ENCODE measurements at places on chromosomes 3 and 15. TPM values are rescaled to one million over a fixed set of nuclear protein-coding genes. Genes with fewer than 3 reads are reported as not detected.

GRCh38 chr3:73624017-73624820, 522 bp downstream of the PDZRN3 start:
- H3K27me3 ChIP-seq = no peaks in the 10 kb centered on the region
- peak overlapping the region; percentile 76 for H3K4me3 ChIP-seq
- H3K27ac ChIP-seq = peak overlapping the region; percentile 85
- DNase-seq = peak; percentile 66

Gene GRAMD2A
- total RNA-seq = 0.35 TPM

Gene DPPA2
- total RNA-seq = not detected

Gene KLF15
- 40.0 TPM for total RNA-seq

GRCh38 chr15:98160236-98160635, 199.7 kb downstream of the ARRDC4 start:
- H3K27ac ChIP-seq = no peak overlapping the region
- no peaks in the 10 kb centered on the region for H3K4me1 ChIP-seq
- no peak overlapping the region for H3K4me3 ChIP-seq
- no peaks in the 10 kb centered on the region for H3K36me3 ChIP-seq

DNA sequence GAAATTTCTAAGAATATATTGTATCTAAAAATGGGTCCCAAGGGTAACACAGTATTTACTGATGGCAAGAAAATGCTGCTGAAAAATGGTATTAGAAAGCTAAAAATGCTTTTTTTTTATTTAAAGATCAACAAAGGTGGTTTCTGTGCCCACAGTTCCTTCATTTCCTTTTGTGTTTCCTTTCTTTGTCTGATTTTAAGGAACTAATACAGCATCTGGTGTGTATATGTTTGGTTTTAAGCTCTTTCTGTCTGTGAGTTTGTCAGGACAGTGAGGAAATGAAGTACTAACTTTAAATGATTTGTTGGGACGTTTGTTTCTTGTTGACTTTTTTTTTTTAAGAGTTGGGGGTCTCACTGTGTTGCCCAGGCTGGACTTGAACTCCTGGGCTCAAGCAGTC, 38.2 kb downstream of the RASA2 start:
- no peaks in the 10 kb centered on the region for H3K36me3 ChIP-seq
- no peaks in the 10 kb centered on the region for H3K4me1 ChIP-seq
- no peaks in the 10 kb centered on the region for H3K27me3 ChIP-seq
- no peak overlapping the region for H3K27ac ChIP-seq
- DNase-seq = no peak
- H3K4me3 ChIP-seq = no peak overlapping the region

- H3K36me3 ChIP-seq = no peaks in the 10 kb centered on the region
- H3K4me1 ChIP-seq = no peaks in the 10 kb centered on the region
- no peak for DNase-seq
- no peak overlapping the region for H3K27ac ChIP-seq
- H3K27me3 ChIP-seq = no peaks in the 10 kb centered on the region
Observed at GRCh38 chr3:69409831-69410230, 23.9 kb upstream of the FRMD4B start.

Gene AHSG
- total RNA-seq = not detected

DNA sequence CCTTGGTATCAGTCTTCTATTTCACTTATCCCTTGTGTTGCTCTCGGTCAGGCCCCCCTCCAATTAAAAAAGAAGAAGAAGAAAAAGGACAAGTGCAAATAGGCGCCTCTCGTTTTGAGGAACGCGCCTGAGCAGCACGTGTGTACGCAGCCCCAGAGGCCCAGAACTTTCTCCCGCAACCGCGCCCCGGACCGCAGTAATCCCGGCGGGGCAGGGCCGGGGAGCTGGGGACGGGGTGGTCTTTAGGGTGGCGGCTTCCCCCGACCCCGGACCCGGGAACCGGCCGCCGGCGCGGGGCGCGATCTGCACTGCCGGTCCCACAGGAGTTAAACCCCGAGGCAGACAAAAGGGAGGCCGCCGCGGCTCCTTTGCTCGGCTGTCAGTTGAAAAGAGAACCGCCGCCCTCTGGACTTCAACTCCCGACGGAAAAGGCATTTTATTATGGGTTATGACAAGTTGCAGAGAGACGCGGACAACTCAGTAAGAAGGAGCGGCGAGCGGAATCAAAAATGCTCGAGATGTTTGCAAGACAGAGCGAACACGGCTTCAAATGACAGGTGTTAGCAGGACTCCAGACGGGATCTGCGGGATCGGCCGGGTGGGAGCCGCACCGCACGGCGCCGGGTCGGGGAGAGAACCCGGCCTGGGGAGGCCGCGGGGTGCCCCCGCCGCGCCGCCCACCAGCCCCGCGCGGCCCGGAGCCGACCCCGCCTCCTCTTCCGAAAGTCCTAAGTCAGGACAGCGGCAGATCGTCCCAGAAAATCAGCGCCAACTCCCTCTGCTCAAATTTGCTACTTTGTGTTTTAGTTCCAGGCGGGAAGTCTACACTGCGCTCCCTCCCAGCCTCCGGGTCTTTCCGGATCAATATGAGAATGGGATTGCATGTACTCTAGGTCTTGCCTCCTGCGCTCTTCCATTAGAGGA, 79.0 kb downstream of the NR2F2 start:
- peak overlapping the region; percentile 17 for H3K4me3 ChIP-seq
- no peak for DNase-seq
- H3K36me3 ChIP-seq = no peaks in the 10 kb centered on the region

- H3K4me1 ChIP-seq = peaks cover 18% of the 10 kb centered on the region
- DNase-seq = no peak
- no peak overlapping the region for H3K4me3 ChIP-seq
- H3K27me3 ChIP-seq = no peaks in the 10 kb centered on the region
- peak overlapping the region; percentile 60 for H3K27ac ChIP-seq
- no peaks in the 10 kb centered on the region for H3K36me3 ChIP-seq
Observed at GRCh38 chr3:4340411-4341335, 37.5 kb downstream of the SETMAR start.

Gene P4HTM
- total RNA-seq = 46.5 TPM

DNA sequence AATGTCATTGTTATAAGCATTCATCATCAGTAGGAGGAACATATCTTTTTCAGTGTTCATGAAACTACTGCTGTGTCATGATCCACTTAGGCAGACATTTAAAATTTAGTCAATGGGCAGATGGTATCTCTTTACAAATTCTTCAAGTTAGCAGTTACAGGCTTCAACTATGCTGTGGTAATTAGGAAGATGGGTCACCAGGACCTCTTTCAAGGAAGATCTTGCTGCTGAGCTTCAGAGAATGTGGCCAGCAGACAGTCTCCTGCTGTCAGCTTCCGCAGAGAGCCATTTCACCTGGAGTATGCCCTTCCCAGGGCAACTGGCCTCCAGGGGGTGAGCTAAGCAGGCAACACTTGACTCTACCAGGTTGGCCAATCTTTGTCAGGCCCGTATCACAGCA, 19.4 kb downstream of the IFT57 start:
- no peak overlapping the region for H3K27ac ChIP-seq
- no peak for DNase-seq
- no peaks in the 10 kb centered on the region for H3K36me3 ChIP-seq
- H3K4me1 ChIP-seq = no peaks in the 10 kb centered on the region
- no peaks in the 10 kb centered on the region for H3K27me3 ChIP-seq
- no peak overlapping the region for H3K4me3 ChIP-seq

- H3K27me3 ChIP-seq = no peaks in the 10 kb centered on the region
- H3K27ac ChIP-seq = no peak overlapping the region
- no peak overlapping the region for H3K4me3 ChIP-seq
- no peak for DNase-seq
Observed at GRCh38 chr3:147368561-147369221, 37.7 kb downstream of the ZIC4 start.

Gene MEF2A
- total RNA-seq = 59.9 TPM

DNA sequence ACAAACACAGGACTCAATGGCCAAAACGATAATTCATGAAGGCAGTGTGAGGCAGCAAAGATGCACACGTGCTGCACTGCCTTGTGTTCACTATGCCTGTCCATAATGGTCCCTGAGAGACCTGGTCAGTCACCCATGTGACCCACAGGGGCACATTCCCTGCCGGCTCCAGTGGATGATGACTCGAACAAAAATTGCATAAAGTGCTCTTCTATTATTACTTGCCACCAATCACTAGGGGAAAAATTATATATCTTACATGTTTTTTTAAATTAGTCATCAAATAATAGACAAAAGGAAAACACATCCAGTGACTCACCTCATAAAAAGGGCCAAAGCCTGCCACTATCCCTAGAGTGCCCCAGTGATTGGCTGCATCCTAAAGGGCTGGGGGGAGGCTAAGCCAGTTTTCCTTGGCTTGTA, 47.5 kb downstream of the UBP1 start:
- DNase-seq = no peak
- no peaks in the 10 kb centered on the region for H3K4me1 ChIP-seq
- no peaks in the 10 kb centered on the region for H3K36me3 ChIP-seq
- H3K27ac ChIP-seq = no peak overlapping the region

DNA sequence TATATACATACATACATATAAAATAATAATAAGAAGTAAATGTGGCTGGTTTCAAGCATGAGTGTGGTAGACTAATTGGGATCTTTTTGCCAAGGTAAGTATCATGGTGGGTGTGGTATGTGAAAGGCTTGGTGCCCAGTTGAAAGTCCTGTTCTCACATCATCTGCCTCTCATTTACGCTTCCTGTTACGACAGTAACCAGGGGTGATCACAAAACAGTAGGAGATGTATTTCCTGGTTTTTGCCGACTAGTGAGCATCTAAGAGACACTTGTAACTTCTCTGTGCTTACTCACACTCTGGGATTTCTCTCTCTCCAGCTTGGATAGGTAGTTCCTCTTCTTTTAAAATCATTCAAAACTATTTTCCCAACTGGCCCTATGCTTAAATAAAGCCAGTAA, 1028.3 kb upstream of the NR2F2 start:
- DNase-seq = no peak
- no peaks in the 10 kb centered on the region for H3K36me3 ChIP-seq
- H3K27ac ChIP-seq = no peak overlapping the region
- H3K4me3 ChIP-seq = no peak overlapping the region
- peaks cover 8% of the 10 kb centered on the region for H3K4me1 ChIP-seq

GRCh38 chr3:129571605-129572547, 28.9 kb downstream of the H1-8 start:
- H3K4me1 ChIP-seq = peaks cover 8% of the 10 kb centered on the region
- no peak overlapping the region for H3K27ac ChIP-seq
- no peaks in the 10 kb centered on the region for H3K27me3 ChIP-seq
- no peak for DNase-seq

DNA sequence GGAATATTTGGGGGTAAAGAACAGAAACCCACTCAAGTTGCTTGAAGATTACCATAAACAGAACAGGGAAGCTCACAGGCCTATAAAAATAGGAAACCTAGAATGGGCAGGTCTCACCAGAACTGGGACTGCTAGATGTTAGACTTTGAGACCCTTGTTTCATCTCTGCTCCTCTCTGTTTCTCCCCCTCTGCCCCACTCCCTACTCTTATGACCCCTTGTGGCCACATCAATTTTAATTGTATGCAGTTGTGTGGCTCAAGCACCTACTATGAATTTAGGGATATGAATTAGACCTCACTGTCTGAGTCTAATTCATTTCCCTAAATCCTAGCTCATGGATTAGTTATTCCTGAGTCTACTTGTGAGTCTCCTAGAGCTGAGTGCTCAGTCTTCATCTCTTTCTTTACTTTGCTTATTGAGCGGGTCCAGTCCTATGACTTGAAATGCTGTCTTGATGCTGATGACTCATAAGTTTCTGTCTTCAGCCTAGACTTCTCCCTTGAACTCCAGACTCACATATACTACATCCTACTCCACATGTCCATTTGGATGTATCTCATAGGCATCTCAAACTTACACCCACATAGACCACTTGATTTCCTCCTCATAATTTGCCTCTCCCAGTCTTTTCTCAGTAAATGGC, 78.7 kb downstream of the ITPR1 start:
- no peak for DNase-seq
- H3K4me1 ChIP-seq = peaks cover 12% of the 10 kb centered on the region
- H3K4me3 ChIP-seq = no peak overlapping the region
- no peaks in the 10 kb centered on the region for H3K36me3 ChIP-seq

DNA sequence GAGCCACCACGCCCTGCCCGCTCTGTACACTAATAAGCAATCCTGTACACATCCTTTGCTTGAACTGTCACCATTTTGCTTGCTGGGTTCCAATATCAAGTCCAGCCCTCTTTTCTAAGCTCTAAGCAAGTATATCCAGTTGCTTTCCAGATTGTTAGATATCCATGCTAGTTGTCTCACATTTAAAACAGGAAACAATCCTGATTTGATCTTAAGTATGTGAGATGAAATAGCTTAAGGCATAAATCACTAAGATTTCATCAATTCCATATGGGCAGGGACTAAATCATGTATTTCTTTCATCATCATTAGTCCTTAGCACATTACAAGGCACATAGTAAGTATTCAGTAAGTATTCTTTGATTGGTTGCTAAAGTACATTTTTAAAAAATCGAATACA, 16.2 kb downstream of the ATP11B start:
- H3K36me3 ChIP-seq = no peaks in the 10 kb centered on the region
- no peak for DNase-seq
- no peak overlapping the region for H3K27ac ChIP-seq
- H3K4me1 ChIP-seq = no peaks in the 10 kb centered on the region
- no peaks in the 10 kb centered on the region for H3K27me3 ChIP-seq

- no peaks in the 10 kb centered on the region for H3K27me3 ChIP-seq
- H3K4me1 ChIP-seq = no peaks in the 10 kb centered on the region
- H3K27ac ChIP-seq = no peak overlapping the region
- H3K36me3 ChIP-seq = no peaks in the 10 kb centered on the region
- DNase-seq = no peak
Observed at GRCh38 chr3:52210550-52211046, 12.6 kb downstream of the ALAS1 start.

Gene TMEM45A
- total RNA-seq = 6.7 TPM

DNA sequence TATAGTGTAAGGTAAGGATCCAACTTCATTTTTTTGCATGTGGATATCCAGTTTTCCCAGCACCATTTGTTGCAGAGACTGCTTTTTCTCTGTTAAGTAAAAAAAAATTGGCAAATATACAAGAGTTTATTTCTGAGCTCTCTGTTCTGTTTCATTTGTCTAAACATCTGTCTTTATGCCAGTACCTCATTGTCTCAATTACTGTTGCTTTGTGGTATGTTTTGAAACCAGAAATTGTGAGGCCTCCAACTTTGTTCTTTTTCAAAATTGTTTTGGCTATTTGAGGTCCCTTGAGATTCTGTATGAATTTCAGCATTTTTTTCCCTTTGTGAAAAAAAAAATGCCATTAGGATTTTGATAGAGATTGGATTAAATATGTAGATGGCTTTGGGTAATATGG, 150.5 kb downstream of the MINAR1 start:
- no peaks in the 10 kb centered on the region for H3K27me3 ChIP-seq
- no peak for DNase-seq
- no peaks in the 10 kb centered on the region for H3K4me1 ChIP-seq
- no peaks in the 10 kb centered on the region for H3K36me3 ChIP-seq
- H3K4me3 ChIP-seq = no peak overlapping the region

DNA sequence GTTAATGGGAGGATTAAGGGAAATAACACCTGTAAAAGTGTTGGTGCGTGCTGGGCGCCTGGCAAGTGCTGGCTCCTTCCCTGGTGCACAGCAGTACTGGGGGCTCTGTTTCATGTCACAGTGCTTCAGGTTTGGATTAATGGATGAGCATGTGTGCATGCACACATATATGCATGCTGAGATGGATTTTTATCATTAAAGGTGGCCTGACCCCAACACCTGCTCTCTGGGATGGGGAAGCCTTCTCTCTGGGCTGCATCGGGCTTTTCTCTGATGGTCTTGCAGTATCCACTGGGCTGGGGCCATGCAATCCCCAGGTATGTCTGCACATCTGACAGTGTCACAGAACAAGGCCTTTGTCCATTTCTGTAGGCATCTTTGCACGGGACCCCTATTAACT, 127.5 kb upstream of the PLXNA1 start:
- DNase-seq = no peak
- no peaks in the 10 kb centered on the region for H3K36me3 ChIP-seq
- no peak overlapping the region for H3K27ac ChIP-seq
- no peaks in the 10 kb centered on the region for H3K27me3 ChIP-seq
- H3K4me3 ChIP-seq = no peak overlapping the region

Gene MEX3B
- 2.4 TPM for total RNA-seq
